ENCODE measurements at places on chromosomes 6 and 20.
A peak's percentile ranks its signal among the peaks of the same experiment; 100 is the strongest.

- no peak for DNase-seq
Observed at GRCh38 chr6:87869064-87869905, 167.3 kb upstream of the AKIRIN2 start.

DNA sequence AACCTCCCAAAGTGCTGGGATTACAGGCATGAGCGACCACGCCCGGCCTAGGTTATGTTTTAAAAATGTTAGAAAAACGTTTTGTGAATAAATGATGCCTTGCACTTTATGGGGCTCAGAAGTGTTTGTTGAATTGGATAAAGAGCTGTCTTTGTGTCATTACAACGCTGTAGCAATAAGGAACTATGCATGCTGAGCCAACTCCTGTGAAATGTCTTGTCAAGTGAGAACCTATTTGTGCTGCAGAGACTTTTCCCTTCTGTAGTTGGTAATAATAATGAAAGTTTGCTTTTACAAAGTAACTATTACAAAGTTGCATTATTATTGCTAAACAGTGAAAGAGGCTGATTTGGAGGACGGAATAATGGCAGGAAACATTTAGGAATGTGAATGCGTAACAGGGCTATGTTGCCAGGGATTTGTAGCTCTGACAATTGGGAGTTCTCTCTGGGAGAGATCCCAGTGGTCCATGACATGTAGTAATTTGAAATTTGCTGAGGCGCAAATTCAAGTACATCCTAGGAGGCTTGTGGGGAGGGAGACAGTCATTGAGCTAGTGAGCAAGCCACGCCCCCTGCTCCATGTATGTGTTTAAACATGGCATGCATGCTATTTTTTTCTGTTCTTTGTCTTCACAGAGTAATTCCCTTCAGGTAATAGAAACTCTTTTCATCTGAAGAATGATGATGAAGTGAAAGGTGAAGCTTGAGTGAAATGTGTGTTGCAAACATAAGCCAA, 16.8 kb upstream of the BICRAL start:
- no peak for DNase-seq

GRCh38 chr20:35979544-35979943, 11.2 kb downstream of the CNBD2 start:
- no peak for DNase-seq

- DNase-seq, result no peak
Observed at GRCh38 chr20:51129147-51129776, 106.4 kb upstream of the KCNG1 start.

DNA sequence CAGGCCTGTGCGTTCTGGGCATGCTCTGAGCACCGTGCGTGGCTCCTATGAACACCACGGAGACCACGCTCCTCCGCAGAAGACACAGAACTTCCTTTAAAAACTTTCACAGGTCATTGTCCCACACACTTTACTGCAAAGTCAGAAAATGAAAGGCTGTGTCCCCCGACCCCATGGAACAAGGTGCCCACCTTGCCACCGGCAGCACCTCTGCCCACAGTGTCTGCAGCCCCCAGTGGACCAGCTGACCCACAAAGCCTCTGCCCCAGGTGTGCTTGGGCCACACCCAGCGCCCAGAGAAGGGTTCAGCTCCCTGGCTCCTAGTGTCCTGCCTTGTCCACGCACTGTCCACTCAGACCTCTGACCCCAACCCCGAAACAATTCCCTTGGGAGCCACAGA, 8.7 kb downstream of the TAF4 start:
- DNase-seq, result no peak

- peak; percentile 9 for DNase-seq
Observed at GRCh38 chr6:149961728-149962425, 1.9 kb upstream of the ULBP1 start.

- no peak for DNase-seq
Observed at GRCh38 chr6:36917541-36918193, 31.9 kb downstream of the C6orf89 start.

GRCh38 chr6:25354078-25354932, 75.1 kb downstream of the CARMIL1 start:
- no peak for DNase-seq

DNA sequence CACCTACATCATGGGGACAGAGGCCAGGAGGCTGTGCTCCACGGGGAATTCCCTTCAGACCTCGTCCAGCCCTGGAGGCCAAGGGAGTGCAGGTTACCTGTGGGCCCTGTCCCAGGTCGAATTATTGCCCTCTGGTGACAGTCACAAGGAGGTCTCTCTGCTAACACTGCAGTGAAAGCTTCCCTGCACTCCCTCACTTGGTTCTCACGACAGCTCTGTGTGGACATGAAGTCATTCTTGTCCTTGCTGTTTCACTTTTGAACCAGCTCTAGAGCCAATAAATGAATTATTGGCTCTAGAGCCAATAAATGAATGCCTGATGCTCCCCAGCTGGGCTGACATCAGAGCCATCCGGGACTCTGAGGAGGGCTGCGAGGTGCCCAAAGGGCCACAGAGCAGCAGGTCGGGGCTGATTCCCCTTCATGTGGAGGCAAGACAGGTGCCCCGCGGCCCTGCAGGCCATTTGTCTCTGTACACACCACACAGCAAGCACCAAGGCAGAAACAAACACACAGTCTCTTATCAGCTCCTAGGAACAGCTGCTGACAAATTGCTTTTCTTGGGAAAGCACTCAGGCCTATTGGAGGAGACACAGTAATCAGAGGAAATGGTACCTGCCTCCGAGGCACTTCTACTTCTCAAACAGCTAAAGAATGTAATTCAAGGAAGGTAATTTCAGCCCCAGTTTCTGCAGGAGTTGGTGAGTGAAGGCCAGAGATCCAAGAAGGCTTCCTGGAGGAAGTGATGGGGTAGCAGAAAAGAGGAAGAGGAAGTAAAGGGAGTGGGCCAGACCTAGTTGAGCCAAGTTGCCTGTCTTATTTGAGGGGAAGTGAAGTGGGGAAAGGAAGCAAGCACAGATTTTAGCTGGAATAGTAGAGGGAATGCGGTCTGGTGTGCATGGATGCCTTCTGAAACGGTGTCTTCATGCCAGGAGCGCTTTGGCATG, 27.5 kb upstream of the TBXT start:
- no peak for DNase-seq

GRCh38 chr6:83862776-83863471, 3.4 kb downstream of the CYB5R4 start:
- DNase-seq, result no peak

DNA sequence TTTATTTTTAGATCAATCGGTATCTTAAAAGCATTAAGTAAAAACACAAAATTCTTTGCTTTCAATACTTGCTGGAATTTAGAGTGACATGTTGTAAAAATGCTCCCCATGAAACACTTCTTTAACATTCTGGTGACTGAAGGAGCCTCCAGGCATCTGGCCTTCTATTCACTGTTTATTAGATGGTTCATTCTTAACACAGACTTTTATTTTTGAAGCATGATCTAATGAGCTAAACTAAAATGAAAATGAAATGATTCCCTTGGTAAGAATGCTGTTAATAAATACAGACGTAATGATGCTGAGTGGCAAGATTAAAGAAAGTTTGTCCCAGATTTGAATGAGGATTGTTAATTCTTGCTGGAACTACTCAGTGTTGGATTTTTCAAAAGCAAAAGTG, 698.4 kb downstream of the TENT5A start:
- no peak for DNase-seq

- no peak for DNase-seq
Observed at GRCh38 chr6:125843593-125843992, 52.8 kb downstream of the NCOA7 start.

DNA sequence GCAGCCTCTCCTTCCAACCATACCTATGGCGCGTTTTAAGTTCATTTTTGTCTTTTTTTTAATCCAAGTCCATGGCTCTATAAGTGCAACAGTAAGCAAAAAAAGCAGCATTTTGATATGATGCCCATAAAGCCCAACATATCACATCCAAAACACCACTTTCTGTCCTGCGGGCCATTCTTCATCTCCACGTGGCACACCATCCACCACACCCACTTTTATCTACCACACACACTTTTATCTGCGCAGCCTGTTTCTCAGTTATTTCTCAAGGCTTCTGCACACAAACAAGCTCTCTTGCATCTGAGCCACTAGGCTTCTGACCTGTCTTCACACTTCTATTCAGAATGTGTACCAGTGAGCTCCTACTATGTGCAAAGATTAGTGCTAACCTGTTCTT, 5.3 kb downstream of the GCLC start:
- DNase-seq, result no peak

- DNase-seq, result no peak
Observed at GRCh38 chr20:46984405-46984804, 89.8 kb downstream of the EYA2 start.

- DNase-seq, result no peak
Observed at GRCh38 chr6:120556491-120556890, 777.8 kb downstream of the TBC1D32 start.

DNA sequence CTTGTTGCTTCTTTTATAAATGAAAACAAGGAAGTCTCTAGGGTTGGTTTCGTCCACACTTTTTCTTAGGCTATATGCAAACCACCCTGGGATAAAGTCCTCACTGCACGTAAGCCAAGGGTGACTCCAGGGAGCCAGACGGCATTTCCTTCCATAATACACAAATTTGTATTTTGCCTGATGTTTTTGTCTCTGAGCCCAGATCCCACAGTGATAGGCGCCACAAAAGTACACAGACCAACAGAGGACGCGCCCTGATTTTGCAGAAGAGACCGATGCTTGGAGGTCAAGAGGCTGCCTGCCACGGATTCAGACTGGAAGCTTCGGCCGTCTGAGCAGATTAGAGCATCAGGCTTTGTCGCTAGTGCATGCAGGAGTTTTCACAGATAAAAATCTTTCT, 22.8 kb downstream of the FOXQ1 start:
- DNase-seq, result no peak

GRCh38 chr6:163731215-163732013, 316.9 kb downstream of the QKI start:
- DNase-seq, result no peak
